ENCODE measurements at places on chromosomes 1 and 21.

GRCh38 chr1:23079025-23079424, 59.8 kb downstream of the KDM1A start:
- no peak for DNase-seq

DNA sequence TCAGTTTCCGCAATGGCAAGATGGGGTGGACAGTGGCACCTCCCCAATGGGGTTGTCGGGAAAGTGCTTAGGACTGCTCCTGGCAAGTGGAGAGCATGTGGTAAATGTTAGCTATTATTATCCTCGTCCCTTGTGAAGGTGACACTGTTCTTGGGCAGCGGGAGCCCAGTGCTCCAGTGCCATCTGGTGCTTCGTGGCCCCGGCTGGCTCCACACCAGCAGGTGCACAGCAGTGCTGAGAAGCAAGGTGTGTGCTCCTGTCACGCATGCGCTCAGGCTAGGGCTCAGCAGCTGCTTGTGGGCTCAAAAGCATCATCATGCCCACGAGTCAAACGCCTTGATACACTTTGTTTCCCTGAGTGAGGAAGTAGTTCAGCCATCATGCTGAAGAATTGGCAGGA, 24.9 kb upstream of the KCNC4 start:
- no peak for DNase-seq

DNA sequence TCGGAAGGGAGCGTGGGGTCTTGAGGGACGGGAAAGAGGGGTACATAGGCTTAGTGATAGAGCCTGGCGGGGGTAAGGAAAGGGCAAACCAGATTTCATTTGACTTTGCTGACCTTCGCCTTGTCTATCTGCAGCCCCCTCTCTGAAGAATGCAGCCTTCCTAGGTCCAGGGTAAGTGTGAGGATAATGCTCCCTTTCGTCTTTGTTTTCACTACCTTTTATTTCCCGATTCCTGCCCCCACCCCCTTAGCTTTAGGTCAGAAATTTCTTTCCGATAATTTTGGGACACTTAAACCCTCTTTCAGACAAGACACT, 396 bp downstream of the ATP5PB start:
- no peak for DNase-seq

DNA sequence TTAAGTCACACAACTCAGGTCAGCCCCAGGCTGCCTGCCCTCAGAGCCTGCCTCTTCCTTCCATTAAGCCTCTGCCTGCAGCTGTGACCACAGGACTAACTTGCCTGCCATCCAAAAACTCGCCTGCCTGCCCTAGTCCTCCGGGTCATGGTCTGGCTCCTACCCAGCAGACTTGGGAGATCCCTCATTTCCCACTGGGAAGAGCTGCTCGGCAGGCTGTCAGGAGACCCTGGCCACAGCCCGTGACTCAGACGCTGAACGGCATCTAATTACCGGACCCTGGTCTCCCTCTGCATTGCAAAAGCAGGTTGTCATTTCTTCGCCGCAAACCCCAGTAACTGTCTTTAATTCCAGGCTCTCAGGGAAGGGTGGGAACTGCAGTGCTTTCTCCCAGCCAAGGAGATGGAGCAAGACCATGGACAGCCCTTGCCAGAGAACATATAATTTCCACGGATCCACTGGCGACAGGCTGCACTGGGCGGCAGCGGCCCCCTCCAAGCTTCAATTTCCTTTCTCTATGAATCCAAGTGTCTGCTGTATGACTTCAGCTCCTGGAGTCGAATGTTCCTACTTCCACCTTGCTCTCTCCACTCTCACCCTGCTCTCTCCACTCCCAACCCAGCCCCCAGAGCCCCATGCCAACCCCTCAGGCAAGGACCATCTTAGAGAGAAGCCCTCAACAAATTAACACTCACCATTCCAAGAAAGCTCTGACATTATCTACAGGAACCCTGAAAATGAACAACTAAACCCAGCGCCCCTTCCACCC, 20.4 kb downstream of the OLFML2B start:
- DNase-seq = no peak

- no peak for DNase-seq
Observed at GRCh38 chr21:34771512-34772028, 102.8 kb downstream of the CLIC6 start.

DNA sequence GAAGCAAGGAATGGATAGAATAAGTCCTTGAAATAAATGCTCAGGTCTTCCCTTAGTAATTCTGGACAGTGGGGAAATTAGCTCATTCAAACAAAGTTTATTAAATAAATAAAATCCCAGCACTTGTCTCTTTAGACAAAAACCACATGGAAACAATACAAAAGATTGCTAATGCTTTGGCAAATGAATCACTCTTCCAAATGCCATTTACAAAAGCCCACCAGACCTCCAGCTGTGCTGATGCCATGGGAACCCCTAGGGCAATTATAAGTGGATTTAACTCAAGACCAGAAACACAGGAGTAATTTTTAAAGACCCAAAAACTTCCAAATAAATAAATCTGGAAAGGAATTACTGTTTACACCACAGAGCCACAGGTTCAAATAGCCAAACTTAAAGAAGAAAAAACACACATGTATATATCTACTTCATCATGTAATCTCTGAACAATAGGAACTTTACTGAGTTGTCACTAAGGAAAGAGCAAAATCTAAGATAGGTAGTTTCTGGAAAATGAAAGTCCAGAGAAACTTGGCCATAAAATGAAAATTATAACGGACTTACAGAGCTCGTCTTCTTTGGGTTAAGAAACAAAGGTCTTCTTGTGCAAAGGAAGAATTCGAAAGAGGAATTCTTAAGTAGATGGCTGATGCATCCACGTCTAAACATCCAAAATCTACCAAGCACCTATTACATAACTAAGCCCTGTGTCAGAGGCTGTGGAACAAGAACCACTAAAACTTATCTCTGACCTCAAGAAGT, 399.4 kb downstream of the SMYD3 start:
- no peak for DNase-seq

DNA sequence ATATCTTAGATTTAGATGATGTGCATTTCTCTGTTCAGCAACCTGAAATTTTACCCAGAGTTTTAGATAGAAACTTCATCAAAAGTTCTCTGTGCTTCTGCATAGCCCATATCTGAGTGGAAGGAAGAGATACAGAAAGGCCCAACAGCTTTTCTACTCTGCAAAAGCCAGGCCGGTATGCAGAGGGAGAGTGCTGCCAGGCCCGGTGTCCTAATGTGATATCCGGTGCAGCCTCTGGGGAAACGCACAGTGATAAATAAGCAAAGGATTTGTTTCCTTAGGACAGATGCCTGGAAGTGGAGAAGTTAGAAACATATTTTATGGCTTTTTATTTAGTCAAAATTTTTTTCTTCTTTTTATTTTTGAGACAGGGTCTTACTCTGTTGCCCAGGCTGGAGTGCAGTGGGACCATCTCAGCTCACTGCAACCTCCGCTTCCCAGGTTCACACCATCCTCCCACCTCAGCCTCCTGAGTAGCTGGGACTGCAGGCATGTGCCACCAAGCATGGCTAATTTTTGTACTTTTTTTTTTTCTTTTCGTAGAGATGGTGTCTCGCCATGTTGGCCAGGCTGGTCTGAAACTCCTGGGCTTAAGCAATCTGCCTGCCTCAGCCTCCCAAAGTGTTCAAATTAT, 145.8 kb downstream of the PATJ start:
- DNase-seq = no peak

- no peak for DNase-seq
Observed at GRCh38 chr1:208237241-208237640, 6.9 kb downstream of the PLXNA2 start.

DNA sequence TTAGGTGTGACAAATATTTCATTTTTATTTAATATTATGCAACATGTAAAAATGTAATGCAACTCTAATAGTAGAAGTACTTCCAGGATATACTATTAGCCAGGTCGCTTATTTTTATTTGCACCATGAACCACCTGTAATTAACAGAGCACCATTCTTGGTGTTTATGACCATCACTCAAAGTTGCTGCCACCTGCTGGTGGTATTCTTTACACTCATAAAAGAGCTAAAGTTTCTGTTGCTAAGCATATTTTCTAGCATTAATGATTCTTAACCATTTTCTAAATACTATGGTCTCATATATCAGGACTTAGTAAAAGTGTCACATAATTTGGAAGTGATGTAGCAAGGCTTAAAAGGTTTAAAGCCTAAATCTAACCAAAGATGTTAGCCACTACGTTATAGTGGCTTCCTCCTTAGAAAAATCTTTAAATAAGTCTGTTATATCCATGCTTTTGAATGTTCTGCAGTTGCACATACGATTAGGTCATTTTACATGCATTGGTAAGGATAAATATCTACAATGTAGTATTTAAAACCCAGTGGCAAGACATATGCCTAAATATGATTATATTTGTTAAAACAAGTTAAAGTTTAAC, 244.5 kb downstream of the NEGR1 start:
- DNase-seq = no peak

DNA sequence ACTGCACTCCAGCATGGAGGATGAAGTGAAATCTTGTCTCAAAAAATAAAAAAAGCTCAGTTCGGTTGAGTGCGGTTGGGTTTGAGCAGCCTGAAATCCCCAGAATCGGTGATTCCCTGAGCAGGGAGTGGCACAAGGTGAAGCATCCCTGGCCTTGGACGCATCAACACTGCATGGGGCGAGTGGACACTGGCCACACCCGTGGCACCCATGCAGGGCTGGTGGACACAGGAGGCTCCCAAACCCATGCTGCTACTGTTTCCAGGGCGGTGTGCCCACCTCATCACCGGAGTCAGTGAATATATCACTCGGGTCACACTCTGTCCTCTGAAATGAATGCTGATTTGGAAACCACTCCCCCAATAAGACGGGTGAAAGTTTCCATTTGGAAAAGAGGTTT, 53.4 kb upstream of the ACTRT2 start:
- no peak for DNase-seq

GRCh38 chr1:226572325-226572726, 23.8 kb downstream of the STUM start:
- no peak for DNase-seq

DNA sequence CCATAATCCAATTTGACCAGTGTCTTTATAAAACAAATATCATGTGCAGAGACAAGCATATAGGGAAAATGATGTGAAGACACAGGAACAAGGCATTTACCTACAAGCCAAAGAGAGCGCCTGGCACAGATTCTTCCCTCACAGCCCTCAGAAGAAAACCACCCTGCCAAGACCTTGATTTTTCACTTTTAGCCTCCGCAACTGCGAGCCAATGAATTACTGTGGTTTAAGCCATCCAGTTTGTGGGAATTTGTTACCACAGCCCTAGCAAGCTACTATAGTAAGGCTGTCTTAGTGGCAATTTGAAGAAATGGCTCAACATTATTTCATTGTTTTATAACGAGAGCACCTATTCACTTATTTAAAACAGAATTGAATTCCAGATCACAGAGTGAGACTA, 85.7 kb upstream of the CCDC190 start:
- DNase-seq = no peak

- DNase-seq = no peak
Observed at GRCh38 chr1:207925210-207925609, 14.3 kb upstream of the CD34 start.

DNA sequence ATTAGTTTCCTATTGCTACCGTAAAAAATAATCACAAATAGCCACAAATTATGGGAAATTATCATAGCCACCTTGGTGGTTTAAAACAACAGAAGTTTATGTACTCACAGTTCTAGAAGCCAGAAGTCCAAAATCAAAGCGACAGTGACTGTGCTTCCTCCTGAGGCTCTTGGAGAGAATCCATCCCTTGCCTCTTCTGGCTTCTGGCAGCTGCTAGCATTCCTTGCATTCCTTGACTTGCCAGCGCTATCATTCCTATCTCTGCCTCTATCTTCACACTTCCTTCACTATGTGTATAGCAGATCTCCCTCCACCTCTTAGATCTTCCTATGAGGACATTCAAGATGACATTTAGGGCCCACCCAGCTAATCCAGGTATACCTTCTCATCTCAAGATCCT, 180.1 kb upstream of the USP25 start:
- DNase-seq = no peak

DNA sequence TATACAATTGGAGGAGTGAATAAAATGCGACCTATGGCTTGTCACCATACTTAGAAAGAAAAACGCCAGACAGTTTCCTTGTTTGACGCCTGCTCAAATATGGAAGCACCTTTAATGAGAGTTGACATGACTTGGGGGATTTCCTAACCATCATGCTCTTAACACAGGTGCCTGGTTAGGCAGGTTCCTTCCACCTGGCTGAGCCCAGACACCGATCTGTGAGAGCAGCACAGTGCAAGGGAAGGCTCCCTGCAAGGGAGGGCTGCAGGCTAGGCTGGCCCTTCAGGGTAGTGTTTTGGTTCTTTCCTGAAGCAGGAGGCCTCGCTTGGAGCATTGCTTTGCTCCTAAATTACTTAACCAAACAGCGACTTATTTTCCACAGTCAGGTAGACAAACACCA, 24.6 kb upstream of the KLHDC8A start:
- DNase-seq = no peak

- no peak for DNase-seq
Observed at GRCh38 chr1:53625049-53625448, 113.9 kb downstream of the GLIS1 start.

GRCh38 chr1:241606544-241606943, 33.6 kb downstream of the CHML start:
- DNase-seq = no peak

- DNase-seq = no peak
Observed at GRCh38 chr1:25620701-25621350, 4.2 kb downstream of the MAN1C1 start.

DNA sequence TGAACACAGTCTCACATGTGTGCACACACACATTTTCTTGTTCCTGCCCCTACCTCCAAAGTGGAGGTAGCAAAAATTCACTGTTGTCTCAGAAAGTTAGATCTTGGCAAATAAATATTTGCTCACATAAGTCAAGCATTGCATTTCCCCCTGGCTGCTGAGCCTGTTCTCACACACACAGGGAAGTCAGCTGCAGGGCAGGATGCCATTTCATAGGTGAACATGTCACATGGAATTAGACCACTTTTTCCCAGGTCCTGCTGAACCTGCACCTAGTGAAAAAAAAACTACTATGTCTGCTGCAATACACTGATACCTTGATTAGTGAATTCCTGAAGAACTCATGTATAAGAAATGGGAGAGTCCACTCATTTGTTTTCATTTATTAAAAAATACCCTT, 5.3 kb upstream of the CD55 start:
- no peak for DNase-seq

DNA sequence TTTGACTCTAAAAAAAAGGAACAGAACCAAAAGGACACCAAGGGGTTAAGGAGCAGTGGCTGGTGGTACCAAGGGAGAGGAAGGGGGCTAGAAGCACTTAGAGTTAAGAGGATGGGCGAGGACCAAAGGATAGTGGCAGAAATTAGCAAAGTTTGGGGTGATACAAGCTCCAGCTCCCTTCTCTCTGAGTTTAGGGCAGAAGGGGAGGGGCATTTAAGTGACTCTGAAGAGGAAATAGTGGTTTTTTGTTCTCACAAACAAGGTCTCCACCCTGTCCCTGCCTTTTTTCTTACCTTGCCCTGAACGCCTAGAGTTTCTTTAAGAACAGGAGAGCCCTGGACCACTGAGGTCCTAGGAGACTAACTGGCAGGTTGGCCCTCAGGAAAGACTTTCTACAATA, 3.3 kb downstream of the CDC42SE1 start:
- no peak for DNase-seq

DNA sequence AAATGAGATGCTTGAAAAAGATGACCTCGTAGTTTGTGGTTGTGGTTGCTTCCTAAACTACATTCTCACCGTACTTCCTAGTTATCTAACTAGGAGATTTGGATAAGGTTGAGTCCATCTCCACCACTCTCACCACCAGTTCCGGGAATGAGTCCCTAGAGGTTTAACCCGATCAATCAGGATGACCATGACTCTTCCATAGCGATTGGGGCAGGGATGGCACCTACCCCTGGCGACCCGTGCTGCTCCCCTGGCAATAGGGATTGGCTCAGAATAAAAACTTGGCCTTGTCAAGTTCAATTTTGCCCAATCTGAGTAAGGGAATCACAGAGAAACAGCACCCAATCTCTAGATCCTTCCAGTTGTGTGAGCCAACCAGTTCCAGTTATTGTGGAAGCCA, 2.7 kb upstream of the MIS18A start:
- no peak for DNase-seq

Measured in stimulated activated CD4-positive, alpha-beta T cell treated with anti-CD3 and anti-CD28 coated beads, Interleukin-1b, Interleukin-23, amount 100 ng/mL, for 4 hours (primary cell).